Suprapubic skin (tissue), 4 donors: ENCODE measurements at places on chromosomes 7 and 10.

- no peak for DNase-seq
Observed at GRCh38 chr7:79037001-79037400, 416.5 kb downstream of the MAGI2 start.

DNA sequence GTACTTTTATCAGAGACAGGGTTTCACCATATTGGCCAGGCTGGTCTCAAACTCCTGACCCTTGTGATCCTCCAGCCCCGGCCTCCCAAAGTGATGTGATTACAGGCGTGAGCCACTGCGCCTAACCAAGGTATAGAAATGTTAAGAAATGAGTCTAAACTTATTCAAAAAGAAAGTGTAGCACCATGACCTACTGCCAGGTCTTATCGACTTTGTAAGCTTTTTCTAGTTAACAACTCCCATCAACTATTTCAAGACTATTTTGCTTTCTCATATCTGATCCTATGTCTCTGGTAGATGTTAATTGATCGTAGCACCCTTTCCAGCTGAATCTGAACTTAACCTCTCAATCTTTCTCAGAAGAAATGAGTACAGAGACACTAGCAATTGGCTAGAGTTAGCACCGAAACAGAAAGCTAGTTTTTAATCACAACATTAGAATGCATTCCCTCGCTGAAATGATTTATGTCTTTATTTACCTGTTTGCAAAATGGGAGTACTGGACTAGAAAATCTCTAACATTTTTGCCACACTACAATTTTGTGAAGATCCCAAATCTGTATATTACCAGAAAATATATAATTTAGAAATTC lies 114.0 kb upstream of the HGF start:
- DNase-seq = no peak

DNA sequence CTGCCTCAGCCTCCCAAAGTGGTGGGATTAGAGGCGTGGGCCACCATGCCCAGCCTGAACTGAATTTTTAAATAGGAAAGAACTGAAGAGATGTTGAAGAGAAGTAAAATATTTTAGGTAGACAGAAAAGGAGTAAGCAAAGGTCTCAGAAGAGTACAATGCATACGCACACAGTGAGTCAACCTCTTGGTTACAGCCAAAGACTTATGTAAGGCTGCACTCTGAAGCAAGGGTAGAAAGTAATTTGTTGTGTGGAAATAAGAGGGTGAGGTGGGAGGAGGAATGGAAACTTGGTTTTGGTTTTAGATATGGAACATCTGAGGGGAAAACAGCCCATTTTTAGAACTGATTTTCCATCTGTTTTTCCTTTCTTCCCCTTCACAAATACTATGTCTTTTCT lies 17.6 kb downstream of the KRIT1 start:
- no peak for DNase-seq

GRCh38 chr7:100021297-100021696 lies 5.9 kb downstream of the ZKSCAN1 start:
- no peak for DNase-seq

DNA sequence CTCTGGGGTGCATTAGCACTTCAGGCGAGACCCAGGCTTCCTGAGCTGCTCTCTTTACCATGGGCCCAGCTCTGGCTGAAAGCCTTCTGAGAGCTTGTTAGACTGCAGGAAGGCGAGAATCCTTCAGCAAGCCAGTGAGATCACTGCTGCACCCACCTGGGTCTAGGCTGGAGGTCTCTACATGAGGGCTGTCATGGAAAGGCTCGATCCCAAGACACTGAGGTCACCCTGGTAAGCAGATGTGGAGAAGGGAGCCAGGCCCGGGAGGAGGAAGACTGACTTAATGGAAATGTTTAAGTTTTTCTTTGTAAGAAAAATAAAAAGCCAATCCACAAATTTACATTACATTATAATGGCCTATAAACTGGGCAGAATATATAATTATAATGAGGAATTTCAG lies 684.5 kb downstream of the TNS3 start:
- DNase-seq = no peak

GRCh38 chr7:34728156-34728555 lies 70.1 kb downstream of the NPSR1 start:
- DNase-seq = no peak

- no peak for DNase-seq
Observed at GRCh38 chr7:75879771-75880184, 944 bp downstream of the RHBDD2 start.

- no peak for DNase-seq
Observed at GRCh38 chr10:20147684-20148083, 331.5 kb downstream of the PLXDC2 start.

GRCh38 chr10:79274279-79275104 lies 72.8 kb upstream of the PPIF start:
- peak; percentile 95 for DNase-seq

DNA sequence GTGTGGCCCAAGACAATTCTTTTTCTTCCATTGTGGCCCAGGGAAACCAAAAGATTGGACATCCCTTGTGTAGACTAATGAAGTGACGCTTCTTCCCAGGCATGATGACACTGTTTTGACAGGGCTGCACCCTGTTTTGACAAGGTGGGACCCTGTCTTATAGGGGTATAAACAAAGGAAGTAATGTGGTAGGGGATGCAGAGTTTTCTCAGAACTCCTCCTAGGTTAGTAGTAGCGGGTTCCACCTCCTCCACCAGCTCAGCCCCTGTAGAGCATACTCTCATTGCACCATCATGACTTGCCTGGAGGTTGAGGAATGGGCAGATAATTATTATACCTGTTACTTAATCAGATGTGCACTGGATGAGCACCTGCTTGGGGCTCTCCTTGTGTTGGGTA lies 123.1 kb downstream of the CCNY start:
- DNase-seq = no peak

- no peak for DNase-seq
Observed at GRCh38 chr10:12719365-12719764, 282.1 kb downstream of the CCDC3 start.

DNA sequence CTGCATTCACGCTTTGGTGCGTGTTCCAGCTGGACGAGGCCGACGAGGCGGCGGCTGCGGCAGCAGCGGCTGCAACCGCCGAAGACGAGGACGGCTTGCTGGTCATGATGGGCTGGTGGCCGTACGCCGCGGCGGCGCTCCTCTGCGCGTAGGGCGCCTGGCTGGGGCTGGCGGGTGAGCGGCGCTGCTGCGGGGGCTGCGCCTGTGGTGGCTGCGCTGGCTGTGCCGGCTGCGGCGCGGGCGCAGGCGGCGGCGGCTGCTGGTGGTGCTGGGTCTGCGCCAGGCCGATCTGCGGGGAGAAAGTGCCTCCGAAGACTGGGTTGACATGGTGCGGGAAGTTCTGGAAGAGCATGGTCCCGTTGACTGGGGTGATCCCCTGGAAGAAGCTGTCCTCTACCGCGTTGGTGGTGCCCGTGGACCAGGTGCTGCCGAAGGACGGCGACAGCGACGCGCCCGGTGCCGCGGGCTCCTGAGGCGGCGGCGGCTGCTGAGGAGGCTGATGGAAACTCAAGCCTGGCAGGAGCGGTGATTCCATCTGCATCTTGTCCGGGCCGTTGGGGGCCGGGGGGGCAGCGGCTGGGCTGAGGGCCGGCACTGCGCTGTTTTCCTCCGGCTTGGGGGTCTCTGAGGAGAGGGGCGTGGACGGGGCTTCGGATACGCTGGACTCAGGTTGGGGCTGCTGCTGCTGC lies 51.1 kb downstream of the CPEB3 start:
- DNase-seq = peak; percentile 71

GRCh38 chr7:67033251-67033650 lies 36.6 kb downstream of the TYW1 start:
- no peak for DNase-seq

DNA sequence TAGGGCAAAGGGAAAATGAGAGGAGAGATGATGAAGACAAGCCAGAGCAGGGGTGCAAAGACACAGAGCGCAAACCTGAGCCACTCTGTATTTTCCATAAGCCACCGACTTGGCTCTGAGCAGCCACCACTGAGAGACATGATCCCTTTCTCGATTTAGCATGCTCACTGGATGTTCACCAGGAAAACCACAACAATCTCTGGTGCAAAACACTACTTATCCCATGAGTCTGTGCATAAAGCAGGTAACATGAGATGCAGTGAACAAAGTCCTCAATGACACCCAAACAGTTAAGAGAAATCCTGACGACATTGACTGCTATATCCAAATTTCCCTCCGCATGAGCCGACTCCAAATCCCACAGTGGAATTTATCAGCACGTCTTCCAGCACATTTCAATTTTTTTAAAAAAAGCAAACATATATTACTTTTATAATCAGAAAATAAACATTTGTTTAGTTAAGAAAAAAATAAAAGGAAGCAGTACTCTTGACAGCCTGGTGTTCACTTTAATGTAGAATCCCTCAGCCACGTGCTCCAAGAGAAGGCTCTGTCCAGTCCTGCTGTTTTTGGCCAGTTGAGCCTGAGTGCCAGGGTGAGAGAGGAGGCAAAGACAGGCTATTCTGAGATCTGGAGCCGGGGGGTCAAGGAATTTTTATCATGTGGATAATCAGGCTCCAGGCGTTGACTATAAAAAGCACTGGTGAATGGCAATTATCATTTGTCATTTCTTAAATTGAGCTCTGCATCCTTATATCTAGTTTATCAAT lies 238.4 kb downstream of the KCNMA1 start:
- no peak for DNase-seq

- no peak for DNase-seq
Observed at GRCh38 chr7:149367418-149368180, 93.3 kb downstream of the ZNF777 start.

DNA sequence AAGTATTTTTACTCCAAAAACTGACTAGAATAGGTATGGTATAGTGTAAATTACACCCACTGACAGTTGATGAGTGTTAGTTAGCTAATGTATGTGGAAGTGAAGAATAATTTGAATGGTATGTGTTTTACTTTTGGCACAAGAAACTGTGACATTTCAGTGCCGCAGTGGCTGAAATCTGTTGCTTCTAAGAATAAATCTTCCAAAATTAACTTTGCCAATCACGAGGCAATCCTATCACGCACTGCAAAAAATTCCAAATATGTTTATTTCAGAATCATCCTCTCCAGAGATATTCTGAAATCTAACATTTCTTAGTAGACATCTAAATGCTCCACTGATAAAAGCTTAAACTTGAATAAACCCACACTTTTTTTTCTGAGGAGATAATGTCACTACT lies 61.2 kb downstream of the PCLO start:
- DNase-seq = no peak

- DNase-seq = peak; percentile 80
Observed at GRCh38 chr7:129225206-129225930, 538 bp downstream of the AHCYL2 start.
